Muscle of leg (tissue), 16 donors: ENCODE measurements at places on chromosomes 5 and 9. TPM values are rescaled to one million over a fixed set of nuclear protein-coding genes. Genes with fewer than 3 reads are reported as not detected.

The SOX30 gene
- total RNA-seq: 0.09 TPM

The SPATA6L gene
- total RNA-seq: 0.49 TPM

The ZNF782 gene
- 8.6 TPM for total RNA-seq

The CCL21 gene
- total RNA-seq: 13.5 TPM

The ZNF483 gene
- total RNA-seq: 3.1 TPM

The CENPK gene
- total RNA-seq: 14.6 TPM

The ISL1 gene
- 0.09 TPM for total RNA-seq

The LCN9 gene
- not detected for total RNA-seq

The NDUFA8 gene
- total RNA-seq: 43.7 TPM

The FOXD4 gene
- 0.58 TPM for total RNA-seq

The CDC14B gene
- 16.0 TPM for total RNA-seq

GRCh38 chr5:80962630-80963520, 2.7 kb downstream of the RASGRF2 start:
- DNase-seq: no peak

DNA sequence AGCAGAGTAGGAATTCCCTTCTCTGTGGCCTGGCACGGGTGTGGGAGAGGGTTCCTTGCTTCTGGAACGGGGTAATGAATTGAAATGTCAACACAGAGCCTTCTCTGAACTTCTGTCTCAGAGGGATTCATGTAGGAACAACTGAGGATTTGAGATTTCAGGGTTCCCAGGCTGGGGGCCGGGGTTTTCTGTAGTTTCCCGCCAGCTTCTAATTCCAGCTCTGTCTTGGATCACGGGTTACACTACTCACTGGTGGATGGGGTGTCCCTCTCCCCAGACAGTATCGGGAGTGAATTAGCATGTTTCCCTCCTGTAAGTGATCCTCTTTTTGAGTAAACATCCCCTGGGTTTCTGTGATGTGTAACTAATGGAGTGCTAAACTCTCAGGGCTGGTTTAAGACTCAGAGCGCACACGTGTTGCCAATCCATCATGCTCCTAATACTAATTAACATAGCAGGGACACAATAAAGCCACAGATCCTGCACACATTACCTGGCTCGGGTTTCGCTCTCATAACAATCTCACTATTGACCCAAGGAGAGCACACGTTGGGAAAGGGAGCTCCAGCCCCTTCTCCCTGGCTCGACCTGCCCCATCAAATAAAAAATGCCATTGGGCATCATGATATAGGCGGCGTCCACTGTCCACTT, 18.1 kb upstream of the DMRT2 start:
- peak; percentile 66 for DNase-seq

DNA sequence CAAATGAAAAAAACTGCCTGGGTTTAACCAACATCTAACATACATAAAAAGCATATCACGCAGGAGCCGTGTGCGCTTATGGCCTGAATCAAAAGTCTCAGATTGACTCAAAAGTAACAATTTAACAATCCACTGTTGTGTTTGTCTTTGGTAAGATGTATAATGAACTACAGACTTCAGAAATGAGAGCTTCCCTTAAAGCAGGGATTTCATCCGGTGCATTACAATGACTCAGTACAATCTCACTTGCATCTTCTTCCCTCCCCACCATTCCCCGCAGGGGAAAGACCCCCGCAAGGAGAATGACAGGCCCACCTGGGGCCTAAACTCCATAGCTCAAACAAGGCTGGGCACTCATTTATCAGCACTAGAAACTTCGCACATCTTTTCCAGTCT, 1.4 kb downstream of the ZFR start:
- DNase-seq: peak; percentile 30

- DNase-seq: peak; percentile 6
These were observed 103.1 kb downstream of the ATG10 start for GRCh38 chr5:82074950-82075349.

DNA sequence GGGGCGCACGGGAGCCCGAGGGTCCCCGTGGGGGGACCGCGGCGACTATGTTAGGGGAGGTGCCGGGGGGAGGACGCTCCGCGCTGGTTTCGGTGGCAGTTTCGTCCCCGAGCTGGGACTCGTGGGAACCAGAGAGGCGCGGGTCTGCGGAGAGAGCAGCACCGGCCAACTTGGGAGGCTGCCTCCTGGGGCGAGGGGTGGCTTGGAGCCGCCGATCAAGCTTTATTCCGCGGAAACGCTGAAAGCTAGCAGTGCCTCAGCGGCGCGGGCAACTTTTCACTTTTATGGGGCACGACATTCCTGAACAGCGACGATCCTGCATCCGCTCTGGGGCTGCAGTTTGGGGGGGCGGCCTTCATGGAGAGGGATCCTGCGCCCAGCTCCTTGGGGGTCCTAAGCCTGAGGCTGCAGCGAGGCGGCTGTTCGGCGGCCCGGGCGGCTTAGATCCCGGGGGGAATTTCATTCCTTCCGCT, 369 bp downstream of the OCLN start:
- DNase-seq: peak; percentile 13

DNA sequence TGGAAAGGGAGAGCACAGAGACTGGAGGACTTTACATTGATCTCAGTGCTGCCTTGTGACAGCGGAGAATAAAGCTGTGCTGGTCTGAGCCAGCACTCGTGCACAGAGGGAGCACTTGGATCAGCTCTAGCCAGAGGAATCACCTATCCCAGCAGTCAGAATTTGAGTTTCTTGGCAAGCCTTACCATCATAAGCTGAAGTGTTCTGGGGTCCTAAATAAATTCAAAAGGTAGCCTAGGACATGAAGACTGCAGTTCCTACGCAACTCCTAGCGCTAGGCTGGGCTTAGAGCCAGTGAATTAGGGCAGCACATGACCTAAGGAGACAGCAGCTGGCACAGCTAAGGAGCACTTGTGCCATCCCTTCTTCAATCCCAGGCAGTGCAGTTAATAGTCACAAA, 119.5 kb downstream of the HMHB1 start:
- DNase-seq: peak; percentile 62

DNA sequence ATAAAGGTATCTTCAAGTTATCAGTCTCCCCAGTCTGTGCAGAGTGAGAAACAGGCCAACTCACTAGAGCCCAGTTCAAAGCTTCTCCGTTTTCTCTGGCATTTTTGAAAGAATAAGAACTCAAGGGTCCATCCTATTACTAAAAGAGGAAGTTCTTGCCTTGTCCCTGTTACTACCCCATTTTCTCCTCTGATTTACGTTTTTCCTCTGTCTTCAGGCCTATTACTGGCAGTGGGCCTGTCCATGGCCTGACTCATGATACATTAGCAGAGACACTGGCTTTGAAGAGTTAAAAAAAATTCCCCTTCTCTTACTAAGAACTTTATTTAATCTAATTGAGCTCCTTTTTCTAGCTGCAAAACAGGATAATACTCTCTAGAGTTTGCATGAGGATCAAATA, 624.0 kb upstream of the KLF4 start:
- DNase-seq: no peak

- DNase-seq: no peak
These were observed 202.7 kb upstream of the MVB12B start for GRCh38 chr9:126123927-126124326.

GRCh38 chr9:16221366-16221765, 649.1 kb downstream of the BNC2 start:
- DNase-seq: peak; percentile 49

DNA sequence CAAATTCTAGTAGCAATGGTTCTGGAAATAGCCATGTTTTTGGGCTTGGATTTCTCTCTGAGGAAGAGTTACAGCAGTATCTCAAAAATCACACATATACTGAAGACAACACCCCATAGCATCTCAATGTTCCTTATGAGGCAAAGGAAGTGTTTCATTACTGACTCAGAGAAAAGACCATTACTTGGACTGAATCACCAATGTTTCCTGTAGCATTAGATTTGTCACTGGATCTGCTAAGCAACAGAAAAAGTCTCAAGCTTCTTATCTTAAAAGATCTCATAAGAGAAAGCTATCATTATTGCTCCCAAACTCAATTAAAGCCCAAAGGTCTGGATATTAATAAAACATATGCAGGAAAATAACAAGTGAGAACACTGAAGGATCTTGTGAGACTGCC, 272.4 kb downstream of the ADAMTS6 start:
- DNase-seq: no peak

DNA sequence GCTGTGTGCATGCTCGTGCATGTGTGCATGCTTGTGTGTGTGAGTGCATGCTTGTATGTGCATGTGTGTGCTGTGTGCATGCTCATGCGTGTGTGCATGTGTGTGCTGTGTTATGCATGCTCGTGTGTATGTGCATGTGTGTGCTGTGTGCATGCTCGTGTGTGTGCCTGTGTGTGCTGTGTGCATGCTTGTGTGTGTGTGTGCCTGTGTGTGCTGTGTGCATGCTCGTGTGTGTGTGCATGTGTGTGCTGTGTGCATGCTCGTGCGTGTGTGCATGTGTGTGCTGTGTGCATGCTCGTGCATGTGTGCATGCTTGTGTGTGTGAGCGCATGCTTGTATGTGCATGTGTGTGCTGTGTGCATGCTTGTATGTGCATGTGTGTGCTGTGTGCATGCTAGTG, 30.3 kb upstream of the SH3PXD2B start:
- no peak for DNase-seq

GRCh38 chr5:75601567-75601966, 9.7 kb upstream of the ANKDD1B start:
- no peak for DNase-seq

GRCh38 chr5:71771191-71771590, 52.1 kb downstream of the CARTPT start:
- no peak for DNase-seq

- no peak for DNase-seq
These were observed 6.9 kb downstream of the KCTD16 start for GRCh38 chr5:144177548-144177947.

DNA sequence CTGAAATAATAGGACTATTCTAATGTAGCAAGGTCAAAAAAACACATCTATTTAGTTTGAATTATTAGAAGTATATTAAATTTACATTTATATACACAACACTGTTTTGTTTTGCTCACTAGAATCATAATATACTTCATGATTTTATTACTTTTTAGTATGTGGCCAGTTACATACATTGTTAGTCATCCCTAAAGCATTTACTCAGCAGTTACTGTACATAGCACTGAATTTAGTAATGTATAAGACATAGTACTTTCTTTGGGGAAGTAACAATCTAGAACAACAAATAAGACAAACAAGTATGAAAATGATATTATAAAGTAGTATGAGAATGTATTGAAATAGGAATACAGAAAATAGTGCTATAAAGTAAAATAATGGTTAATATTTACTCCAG, 28.2 kb downstream of the ERCC8 start:
- DNase-seq: no peak

- DNase-seq: no peak
These were observed 547.2 kb downstream of the MAT2B start for GRCh38 chr5:164052536-164053093.

GRCh38 chr9:113488490-113488889, 25.0 kb downstream of the RGS3 start:
- no peak for DNase-seq

- DNase-seq: peak; percentile 74
These were observed 4.9 kb downstream of the TUT7 start for GRCh38 chr9:86349271-86349670.

DNA sequence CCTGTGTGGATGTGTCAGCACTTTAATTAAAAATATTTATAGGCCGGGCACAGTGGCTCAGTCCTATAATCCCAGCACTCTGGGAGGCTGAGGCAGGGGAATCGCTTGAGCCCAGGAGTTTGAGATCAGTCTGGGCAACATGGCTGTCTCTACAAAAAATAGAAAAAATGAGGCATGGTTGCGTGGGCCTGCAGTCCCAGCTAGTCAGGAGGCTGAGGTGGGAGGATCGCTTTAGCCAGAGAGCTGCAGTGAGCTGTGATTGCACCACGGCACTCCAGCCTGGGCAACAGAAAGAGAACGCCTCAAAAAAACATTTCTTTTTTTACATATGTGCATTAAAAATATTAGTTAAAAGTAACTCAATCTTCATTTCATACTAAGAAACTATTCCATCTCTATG, 6.2 kb downstream of the TBC1D9B start:
- no peak for DNase-seq

GRCh38 chr5:57441557-57441956, 41.1 kb downstream of the ACTBL2 start:
- DNase-seq: no peak

- DNase-seq: no peak
These were observed 69.3 kb upstream of the MELK start for GRCh38 chr9:36503172-36504088.

DNA sequence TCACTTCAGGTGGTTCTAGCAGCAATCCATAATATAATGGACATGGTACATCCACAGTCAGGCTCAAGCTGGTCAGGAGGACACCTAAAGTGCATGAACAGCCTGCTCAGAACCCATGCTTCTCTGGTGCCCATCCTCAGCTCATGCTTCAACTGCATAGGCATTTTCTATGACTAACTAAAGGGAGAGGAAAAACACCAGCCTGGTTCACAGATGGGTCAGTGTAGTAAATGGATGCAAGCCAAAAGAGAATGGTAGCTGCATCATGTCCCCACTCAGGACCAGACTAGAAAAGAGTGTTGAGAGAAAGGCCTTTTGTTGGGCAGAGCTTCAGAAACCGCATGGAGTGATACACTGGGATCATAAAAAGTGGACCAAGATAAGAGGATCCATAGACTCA, 556.6 kb downstream of the TLE1 start:
- no peak for DNase-seq

GRCh38 chr5:6492934-6493333, 44.3 kb downstream of the UBE2QL1 start:
- DNase-seq: no peak

GRCh38 chr5:161763571-161763970, 78.0 kb downstream of the GABRA6 start:
- DNase-seq: peak; percentile 6
